Urinary bladder (tissue), 4 donors: ENCODE measurements at places on chromosomes 2 and 18. TPM values are rescaled to one million over a fixed set of nuclear protein-coding genes. Genes with fewer than 3 reads are reported as not detected.

The LIPG gene
- total RNA-seq, result 5.0 TPM

The SLC9A4 gene
- 2.9 TPM for total RNA-seq

The QPCT gene
- 7.9 TPM for total RNA-seq

The AQP12A gene
- not detected for total RNA-seq

The CERS6 gene
- 45.2 TPM for total RNA-seq

The ABCG5 gene
- total RNA-seq, result not detected

The MEP1B gene
- total RNA-seq, result 0.11 TPM

The MPV17 gene
- total RNA-seq, result 46.2 TPM

The CAVIN2 gene
- total RNA-seq, result 103 TPM

The OBSL1 gene
- 43.5 TPM for total RNA-seq

The ASB18 gene
- total RNA-seq, result not detected

The TCF4 gene
- total RNA-seq, result 464 TPM

The CCDC178 gene
- total RNA-seq, result 3.1 TPM

The SLC9A2 gene
- total RNA-seq, result 4.2 TPM
